Stimulated activated CD4-positive, alpha-beta T cell treated with anti-CD3 and anti-CD28 coated beads, Interleukin-4, amount 100 ng/mL, for 24 hours (primary cell): ENCODE measurements at places on chromosomes 2 and 18.

DNA sequence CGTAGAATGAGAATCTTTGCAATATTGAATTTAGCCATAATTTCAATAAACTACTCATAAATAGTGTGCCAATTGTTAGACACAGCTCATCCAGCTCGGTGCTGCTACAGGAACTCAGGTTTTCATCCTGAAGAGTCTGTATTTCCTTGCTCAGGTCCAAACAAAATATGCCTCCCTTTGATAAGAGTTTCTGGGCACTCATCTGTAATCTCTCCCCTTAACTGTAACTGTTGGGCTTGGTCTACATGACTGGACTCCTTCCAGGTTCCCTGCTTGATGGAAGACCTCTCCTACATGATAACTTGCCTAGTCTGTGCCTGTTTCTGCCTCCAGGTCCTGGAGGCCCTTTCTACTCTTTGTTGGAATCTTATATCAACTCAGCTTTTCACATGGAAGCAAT, 57.9 kb downstream of the GCA start:
- no peak for DNase-seq

- DNase-seq = peak; percentile 47
Measured at GRCh38 chr2:216692636-216693413, 2.5 kb downstream of the IGFBP5 start.

GRCh38 chr2:96092573-96092877, 23.8 kb downstream of the ADRA2B start:
- DNase-seq = no peak

- no peak for DNase-seq
Measured at GRCh38 chr2:169081551-169081950, 12.2 kb downstream of the DHRS9 start.

GRCh38 chr2:214796911-214797310, 12.6 kb downstream of the BARD1 start:
- no peak for DNase-seq

DNA sequence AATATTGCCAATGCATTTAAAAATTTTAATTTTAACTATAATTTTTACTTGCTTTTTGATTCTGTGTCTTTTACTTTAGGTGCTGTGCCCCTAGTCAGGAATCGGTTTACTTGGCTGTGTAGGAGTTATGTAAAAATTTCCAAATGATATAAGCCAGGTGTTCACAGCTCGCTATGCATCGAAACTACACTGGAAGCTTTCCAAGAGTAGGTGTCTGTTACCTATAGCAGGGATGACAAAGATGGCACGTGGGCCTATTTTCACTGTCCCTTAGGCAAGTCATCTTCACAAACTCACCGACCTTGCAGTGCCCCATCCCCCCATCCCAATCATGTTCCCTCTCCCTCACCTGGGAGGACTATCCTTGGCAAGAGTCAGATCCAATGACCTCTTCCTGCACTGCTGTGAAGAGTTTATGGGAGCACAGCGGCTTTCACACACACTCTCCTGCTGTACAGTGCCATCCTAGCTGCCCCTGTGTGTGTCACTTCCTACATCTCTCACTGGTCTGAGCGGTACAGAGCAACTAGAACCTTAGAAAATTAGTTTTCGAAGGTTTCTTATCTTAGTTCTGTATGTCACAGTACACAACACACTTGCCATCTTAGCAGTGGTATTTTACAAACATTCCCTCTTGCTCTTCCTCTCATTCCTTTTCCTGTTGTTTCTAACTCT, 49.2 kb upstream of the NAB1 start:
- DNase-seq = no peak

DNA sequence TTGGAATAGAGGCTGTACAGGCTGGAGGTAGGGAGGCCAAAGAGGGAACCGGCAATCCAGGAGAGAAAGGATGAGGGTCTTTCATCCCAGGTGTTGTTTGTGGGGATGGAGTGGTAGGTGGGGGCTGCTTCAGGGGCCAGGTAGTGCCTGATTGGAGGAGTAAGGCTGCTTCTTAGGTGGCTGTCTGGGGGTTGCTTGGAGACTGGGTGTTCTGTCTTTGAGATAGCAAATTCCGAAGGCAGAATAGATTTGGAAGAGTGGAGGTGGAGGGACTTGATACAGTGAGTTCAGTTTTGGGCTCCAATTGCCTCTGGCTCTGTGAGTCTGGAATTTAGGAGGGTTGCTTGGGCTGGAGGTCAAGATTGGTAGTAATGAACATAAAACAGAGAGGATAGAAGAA, 5.9 kb downstream of the ZNF532 start:
- no peak for DNase-seq

DNA sequence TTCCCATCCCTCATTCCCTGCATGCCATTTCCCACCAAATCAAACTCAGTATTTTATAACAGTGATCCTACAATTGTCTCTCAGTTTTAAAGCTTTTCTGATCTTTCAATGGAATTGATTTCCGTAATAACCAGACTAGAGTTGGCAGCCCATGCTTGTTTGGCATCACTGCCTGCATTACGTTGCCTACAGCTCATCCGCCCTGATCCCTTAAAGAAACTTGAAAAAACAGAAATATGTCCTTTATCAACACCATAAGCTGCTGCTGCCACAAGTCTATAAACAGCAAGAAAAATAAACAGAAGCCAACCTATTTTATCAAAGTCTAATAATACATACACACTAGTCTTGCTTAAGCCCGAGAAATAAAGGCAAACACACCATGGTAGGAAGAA, 331.0 kb downstream of the METTL4 start:
- no peak for DNase-seq

GRCh38 chr2:219527076-219527394, 12.8 kb downstream of the ASIC4 start:
- no peak for DNase-seq

- no peak for DNase-seq
Measured at GRCh38 chr18:21474621-21475020, 125.9 kb downstream of the ESCO1 start.

GRCh38 chr18:13394801-13395200, 176.2 kb downstream of the LDLRAD4 start:
- DNase-seq = no peak

DNA sequence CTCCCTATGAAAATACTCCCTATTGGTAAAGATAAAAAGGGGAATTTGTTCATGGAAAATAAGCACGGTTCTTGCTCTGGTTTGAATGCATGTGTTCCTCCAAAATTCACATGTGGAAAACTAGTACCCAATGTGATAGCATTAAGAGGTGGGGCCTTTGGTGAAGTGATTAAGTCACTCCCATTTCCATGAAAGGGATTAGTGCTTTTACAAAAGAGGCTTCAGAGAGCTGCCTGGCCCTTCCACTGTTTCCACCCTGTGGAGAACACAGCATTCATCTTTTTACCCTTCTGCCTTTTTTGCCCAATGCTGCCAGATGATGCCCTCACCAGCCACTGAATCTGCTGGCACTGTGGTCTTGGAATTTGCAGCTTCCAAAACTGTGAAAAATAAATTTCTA, 666.8 kb downstream of the ARHGAP15 start:
- DNase-seq = no peak

- DNase-seq = no peak
Measured at GRCh38 chr18:78171954-78172353, 807.7 kb upstream of the SALL3 start.

DNA sequence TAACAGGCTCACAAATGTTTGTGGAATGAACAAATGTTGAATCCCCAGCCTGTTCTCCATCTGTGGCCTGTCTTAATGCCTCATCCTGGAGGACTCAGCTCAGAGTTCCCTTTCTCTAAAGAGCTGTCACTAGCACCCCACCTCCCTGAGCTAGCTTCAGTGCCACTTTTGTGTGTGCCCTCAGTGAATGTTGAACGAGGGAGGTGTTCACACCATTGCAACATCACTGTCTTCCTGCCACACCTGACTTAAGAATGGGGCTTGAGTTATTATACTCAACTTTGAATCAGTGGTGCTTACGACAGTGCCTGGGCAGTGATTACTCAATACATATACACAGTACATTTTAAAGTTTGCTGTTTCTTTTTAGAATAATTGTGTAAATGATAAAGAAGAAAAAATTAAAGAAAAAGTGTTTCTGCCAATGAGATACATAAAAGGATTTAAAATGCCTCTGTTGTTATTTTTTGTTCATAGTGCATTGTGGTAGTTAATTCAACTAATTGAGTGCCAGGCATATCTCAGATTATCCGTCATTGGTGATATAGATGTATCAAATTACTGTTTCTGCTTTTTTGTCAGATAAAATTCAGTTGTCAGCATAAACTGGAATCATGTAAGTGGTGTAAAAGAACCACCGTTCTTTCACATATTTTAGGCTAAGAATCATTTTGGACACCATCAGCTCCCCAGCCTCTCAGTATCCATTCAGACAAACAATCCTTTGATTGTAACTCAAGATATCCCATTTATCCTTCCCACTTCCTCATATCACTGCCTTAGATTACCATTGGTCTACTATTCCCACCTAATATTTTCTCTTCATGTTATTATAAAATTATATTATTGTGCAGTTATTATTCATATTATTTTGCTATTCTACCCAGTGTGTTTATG, 304.7 kb downstream of the PTPRM start:
- no peak for DNase-seq

DNA sequence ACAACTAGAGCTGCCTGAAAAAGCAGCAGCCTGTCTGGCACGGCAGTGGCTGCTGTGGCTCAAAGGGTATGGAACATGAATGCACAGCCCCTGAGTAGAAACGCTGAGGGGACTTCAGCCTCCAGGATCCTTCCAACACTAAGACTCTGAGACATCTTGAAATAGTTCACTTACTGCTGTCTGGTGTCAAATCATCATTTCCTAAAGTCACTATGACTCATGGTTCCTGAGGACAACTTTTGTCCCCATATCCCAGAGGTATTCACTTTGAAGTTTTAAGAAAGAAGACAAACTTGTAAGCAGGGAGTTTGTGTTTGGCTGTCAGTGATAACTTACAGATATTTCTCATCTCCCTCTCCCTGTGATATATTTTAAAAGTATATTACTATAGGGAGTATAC, 33.3 kb upstream of the NEB start:
- DNase-seq = no peak

DNA sequence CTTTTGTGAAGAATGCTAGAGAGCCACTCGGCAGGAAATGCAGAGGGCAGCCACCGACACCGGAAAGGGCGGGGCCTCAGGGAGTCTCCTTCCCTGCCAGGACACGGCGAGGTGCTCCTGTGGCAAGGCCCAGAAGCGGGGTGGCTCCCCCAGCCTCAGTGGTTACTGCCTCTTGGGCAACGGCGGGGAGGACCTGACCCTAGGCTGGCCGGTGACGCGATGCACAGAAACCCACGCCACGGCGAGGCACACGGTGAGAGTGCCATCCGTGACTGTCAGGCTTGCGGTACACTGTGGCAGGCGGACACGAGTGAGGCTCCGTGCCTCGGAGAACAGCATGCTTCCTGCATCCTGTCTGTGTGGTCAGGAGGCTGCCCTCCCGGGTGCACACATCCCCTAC, 47.8 kb downstream of the ZAP70 start:
- peak; percentile 55 for DNase-seq

- no peak for DNase-seq
Measured at GRCh38 chr2:74531666-74532065, 1.9 kb downstream of the HTRA2 start.

- no peak for DNase-seq
Measured at GRCh38 chr18:2486426-2486825, 84.9 kb downstream of the METTL4 start.

GRCh38 chr2:48332286-48332685, 197.7 kb upstream of the STON1 start:
- no peak for DNase-seq

- DNase-seq = no peak
Measured at GRCh38 chr2:12764849-12765605, 48.3 kb downstream of the TRIB2 start.

GRCh38 chr2:179132076-179132475, 82.1 kb upstream of the CCDC141 start:
- no peak for DNase-seq

GRCh38 chr18:40414155-40414754, 1540.8 kb upstream of the PIK3C3 start:
- DNase-seq = no peak

DNA sequence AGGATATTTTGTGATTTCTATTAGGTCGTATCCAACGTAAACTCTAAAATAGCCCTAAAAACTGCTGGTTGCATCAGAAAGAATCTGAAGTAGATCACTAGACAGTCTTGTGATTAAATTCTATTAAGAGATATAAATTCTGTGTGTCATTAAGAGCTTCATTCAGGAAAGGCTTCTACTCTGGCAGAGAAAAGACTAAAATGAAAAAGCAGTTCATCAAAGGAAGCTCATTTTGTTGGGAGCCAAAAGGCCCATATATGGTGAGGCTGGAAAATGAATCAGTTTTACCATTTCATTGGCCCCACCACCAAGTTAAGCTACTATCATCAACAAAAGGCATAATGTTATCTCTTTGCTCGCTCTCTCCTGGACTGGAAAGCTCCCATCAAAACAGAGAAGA, 261.1 kb downstream of the SATB2 start:
- no peak for DNase-seq

- DNase-seq = no peak
Measured at GRCh38 chr2:53911434-53912189, 51.8 kb upstream of the GPR75 start.

DNA sequence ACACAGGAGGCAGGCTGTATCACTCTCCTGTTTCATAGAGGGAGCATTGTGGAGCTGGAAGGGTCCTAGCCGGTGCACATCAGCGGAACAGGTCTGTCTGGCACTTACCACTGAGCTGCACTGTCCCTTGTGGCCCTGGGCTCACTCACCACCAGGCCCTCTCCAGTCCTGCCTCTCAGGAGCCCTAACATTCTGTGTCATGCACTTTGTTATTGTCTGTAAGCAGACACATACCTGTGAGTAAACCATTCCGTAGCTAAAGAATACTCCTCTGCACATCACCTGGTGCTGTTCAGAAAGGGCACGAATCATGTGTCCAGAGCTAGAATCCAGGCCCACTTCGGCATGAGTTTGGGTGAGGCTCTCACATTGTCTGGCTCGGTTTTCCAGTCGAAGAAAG, 93.6 kb downstream of the CRIM1 start:
- no peak for DNase-seq

DNA sequence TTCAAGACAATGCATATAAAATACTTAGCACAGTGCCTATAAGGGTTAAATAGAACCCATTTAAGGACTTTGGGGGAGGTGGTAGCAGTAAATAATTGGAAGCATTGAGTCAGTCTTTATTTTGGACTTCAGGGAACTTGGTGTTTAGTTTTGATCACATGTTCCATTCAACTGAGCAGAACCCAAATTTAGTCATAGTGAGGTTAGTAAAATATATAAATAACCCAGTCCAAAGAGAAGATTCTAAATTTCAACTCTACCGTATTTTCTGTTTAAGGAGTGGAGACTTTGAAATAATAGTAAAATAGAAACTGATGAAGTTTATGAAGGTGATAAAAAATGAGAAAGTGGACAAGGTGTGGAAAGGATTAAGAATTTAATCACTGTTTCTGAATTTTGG, 19.7 kb downstream of the TWSG1 start:
- no peak for DNase-seq

- DNase-seq = no peak
Measured at GRCh38 chr18:73007195-73007914, 139.6 kb upstream of the NETO1 start.

- peak; percentile 39 for DNase-seq
Measured at GRCh38 chr2:219249203-219249980, 3.7 kb upstream of the TUBA4B start.

DNA sequence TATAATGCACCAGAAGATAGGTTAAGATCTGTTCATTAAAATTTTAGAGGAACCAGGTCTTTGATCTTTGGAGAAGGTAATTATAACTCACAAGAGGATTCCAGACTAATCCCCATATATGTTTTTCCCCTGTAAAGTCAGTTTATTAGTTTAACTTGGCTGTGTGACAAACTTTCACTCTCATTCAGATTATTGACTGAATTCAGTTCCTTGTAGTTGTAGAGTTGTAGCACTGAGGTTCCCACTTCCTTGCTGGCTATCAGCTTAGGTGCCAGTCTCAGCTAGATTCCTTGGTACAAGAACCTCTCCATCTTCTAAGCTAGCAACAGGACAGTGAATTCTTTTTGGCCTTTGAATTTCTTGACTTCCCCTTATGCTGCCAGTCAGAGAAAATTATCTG, 19.1 kb downstream of the REG1A start:
- no peak for DNase-seq
